ENCODE measurements at places on chromosomes 4 and X. TPM values are rescaled to one million over a fixed set of nuclear protein-coding genes. Genes with fewer than 3 reads are reported as not detected.

- no peak for DNase-seq
Measured at GRCh38 chr4:55086578-55086977, 38.8 kb downstream of the KDR start.

GRCh38 chr4:74414149-74414809 lies 30.7 kb upstream of the AREG start:
- DNase-seq, result no peak

DNA sequence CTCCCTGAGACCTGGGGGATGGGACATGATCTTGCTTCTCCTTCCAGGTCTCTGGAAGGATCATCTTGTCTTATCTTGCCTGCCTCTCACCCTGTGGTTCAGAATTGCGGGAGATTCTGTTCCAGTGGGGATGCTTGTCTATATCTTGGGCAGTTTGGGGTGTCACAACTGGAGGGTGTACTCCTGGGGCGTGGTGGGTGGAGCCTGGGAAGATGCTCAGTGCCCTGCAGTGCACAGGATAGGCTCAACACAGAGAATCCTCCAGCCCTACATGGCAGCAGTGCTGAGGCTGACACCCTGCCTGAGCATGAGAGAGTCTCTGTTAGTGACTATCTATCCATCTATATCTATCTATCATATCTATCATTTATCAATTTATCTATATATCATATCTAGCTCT lies 7.7 kb downstream of the P2RY8 start:
- DNase-seq, result peak; percentile 38

The KLHL4 gene
- not detected for total RNA-seq

The NUP62CL gene
- total RNA-seq, result 1.7 TPM

- DNase-seq, result no peak
Measured at GRCh38 chrX:154967603-154968002, 54.9 kb downstream of the F8 start.

The HS6ST2 gene
- 0.76 TPM for total RNA-seq

The SLC10A4 gene
- not detected for total RNA-seq

DNA sequence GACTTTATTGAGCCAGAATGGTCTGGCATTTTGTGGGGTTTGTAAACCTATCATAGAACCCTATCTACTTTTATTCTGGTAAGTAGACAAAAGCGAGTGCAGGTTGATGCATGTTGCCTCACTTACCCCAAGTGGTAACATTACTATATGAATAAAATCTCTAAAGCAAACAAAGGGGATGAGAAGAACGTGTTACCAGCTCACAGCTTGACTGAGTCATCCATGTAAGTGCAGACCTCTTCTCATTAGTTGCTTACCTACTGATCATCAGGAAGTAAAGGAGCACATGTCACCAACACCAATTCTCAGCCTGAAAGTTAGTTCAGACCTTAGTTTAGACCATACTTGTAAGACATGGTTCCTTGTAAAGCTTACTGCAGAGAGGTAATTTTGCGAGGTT lies 1328.3 kb downstream of the C4orf33 start:
- DNase-seq, result no peak

GRCh38 chr4:145351922-145352321 lies 129.7 kb upstream of the SMAD1 start:
- DNase-seq, result no peak

The DIPK2B gene
- total RNA-seq, result 0.07 TPM

GRCh38 chr4:145909281-145909715 lies 29.3 kb downstream of the ZNF827 start:
- no peak for DNase-seq

The AFP gene
- not detected for total RNA-seq

DNA sequence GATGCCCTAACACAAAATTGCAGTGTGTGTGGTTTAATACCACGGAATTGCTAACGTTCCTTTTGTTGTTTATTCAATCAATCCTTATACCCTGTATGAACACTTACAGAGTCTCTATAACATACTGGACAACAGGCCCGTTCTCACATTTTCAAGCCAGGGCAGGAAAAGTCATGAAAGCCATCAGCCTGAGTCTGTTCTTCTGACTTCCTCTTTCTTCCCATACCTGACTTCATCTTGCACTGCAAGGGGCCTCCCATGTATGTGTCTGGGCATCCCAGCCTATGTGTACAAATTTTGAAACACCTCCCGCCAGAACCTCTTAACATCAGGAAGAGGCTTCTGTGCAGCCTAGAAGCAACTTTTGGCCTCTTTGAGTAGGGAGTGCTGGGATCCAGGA lies 4.9 kb upstream of the SHISA3 start:
- no peak for DNase-seq

GRCh38 chr4:94610145-94610544 lies 147.6 kb upstream of the BMPR1B start:
- no peak for DNase-seq

- DNase-seq, result no peak
Measured at GRCh38 chr4:144338834-144339233, 198.3 kb upstream of the GYPA start.

The IL3RA gene
- 0.37 TPM for total RNA-seq

DNA sequence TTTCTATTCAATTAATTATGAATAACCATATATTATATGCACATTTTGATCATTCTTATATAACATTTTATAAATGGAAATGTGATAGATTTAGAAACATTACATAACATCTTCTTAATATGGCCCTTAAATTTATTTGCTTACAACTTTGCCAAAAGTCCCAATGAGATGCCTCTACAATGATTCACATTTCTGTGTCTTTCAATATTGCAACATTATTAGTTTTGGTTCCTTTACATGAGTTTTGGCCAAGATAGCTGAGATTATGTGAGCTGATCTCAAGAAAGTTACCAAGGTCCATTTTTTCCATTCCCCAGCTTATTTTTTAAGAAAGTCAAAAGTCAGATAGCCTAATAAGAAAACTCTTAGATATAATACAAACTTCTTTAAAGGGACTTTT lies 361.2 kb downstream of the PCDH7 start:
- DNase-seq, result no peak

DNA sequence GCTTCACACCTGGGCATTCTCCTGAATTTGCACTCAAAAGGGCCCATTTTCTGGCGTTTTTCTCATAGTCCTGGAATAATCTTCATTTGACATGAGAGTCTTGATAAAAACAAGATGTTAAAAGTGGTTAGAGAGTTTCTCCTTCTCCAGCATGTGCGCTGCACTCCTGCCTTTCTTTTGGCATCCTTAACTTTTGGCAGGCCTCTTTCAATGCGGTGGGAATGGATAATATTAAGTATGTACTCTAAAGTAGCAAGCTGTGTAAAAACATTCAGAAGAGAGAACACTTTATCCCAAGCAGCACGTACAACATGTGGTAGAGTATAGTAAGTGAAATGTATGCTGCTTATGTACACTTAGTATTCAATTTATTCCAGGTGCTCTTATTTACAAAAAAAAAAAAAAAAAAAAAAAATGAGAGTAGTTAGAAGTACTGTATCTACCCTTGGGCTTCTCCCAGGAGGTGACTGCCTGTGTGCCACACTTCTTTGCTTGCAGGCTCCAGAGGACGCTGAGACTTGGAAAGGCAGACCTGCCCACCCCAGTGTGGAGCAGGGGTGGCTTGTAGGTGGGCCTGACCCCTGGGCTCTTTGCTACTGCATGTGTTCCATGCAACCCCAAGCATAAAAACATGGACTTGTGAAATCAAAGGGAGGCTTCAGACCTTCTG lies 3.9 kb downstream of the FGF2 start:
- no peak for DNase-seq

DNA sequence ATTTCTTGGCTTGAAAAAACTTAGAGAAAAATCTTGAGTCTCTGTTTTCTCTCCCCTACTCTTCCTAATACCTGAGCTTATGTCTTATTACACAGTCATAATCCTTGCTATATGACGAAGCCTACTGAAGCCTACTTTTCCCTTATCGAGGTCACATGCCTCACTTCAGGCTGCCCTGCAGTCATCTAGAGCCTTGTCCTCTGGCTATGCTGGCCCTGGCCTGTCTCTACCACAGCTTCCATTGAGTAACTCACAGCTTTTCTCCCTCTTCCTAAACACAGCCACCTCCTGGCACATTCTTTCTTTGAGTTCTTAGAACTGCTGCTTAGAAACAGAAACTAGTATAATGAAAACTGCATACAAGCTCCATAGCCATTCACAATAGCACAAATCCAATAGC lies 1698.3 kb downstream of the STIM2 start:
- DNase-seq, result no peak

DNA sequence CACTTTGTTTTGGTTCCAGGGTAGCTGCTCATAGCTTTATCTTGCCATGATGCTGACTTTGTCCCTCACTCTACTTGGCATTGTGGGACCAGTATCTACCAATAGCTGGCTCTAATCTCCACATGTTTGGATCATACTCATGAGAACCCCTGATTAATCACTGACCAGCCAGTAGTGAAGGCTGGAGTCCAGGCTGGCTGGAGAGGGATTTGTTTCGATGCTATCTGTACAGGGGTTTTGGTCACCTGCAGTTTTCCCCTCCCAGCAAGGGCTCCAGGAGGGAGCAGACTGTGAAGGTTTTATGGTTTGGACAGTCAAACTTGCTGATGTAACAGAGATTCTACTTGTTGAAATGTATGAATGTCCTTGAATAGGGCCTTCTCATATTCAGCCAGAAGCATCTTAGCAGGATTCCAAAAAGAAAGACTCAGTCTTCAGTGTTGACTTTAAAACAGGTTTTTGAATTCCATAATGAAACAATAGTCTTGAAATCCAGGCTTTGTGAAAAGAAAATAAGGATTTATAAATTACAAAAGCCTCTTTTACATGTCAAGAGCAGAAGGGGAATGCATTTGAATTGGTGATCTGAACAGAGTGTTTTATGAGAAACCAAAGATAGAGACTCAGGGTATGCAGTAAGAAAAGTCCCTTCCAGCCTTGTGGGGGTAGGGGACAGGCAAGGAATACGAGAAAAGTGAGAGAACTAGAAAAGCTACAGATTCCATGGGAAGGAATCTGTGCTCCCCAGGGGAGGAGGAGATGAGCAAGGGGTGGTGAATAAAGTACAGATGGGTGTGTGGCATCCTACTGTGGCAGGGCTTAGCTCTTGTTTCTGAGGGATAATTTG lies 103.1 kb upstream of the SHISA3 start:
- no peak for DNase-seq

The REPS2 gene
- total RNA-seq, result not detected

The PJA1 gene
- 19.5 TPM for total RNA-seq

DNA sequence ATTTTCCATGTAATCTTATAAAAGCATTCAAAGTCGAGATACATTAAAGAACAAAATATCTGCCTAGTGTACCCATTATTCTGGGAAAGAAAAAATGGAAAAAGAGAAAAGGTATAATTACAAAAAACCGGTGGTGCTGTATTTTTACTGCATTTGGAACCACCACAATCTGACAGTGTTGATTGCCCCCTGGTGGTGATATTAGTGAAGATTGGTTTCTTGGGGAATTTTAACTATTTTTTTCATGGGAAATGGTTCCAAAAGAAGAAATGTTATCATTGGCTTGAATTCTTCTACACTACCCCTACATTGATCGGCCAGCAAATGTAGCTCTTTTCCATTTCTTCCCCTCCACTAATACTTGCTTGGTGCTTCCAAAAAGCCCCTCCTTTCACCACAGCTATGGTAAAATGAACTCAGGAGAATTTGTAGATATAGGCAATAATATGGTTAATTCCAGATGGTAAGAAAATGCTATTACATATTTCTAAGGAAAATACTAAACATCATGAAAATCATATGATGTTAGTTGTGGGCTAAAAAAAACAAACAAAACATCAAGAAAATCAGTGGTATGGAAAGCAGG lies 50.0 kb downstream of the COX18 start:
- peak; percentile 28 for DNase-seq

- DNase-seq, result no peak
Measured at GRCh38 chr4:97349468-97350186, 793.6 kb downstream of the STPG2 start.

- DNase-seq, result no peak
Measured at GRCh38 chrX:51866210-51866609, 27.2 kb upstream of the MAGED1 start.

DNA sequence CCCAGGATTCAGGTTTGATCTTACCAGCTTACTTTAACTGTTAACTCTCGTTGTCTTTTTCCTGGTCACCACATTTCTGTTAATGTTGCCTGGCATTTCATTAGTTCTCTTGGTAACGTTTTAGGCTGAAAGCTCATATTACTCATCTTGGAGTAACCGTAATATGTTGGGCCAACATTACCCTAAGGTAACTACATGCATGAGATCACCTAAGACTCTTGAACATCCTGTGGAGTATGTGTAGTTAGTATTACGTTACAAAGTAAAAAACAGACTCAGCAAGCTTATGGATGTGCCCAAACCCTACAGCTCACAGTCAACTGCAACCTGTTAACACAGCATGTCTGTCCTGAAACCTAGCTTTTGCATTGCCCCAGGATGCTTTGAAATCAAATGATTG lies 203.3 kb upstream of the HS3ST1 start:
- DNase-seq, result no peak

Data from activated CD4-positive, alpha-beta T cell treated with anti-CD3 and anti-CD28 coated beads for 36 hours (primary cell).